Stimulated activated CD8-positive, alpha-beta memory T cell treated with anti-CD3 and anti-CD28 coated beads, Interleukin-7, amount 100 ng/mL, for 48 hours (primary cell): ENCODE measurements at places on chromosomes 16 and 17.

DNA sequence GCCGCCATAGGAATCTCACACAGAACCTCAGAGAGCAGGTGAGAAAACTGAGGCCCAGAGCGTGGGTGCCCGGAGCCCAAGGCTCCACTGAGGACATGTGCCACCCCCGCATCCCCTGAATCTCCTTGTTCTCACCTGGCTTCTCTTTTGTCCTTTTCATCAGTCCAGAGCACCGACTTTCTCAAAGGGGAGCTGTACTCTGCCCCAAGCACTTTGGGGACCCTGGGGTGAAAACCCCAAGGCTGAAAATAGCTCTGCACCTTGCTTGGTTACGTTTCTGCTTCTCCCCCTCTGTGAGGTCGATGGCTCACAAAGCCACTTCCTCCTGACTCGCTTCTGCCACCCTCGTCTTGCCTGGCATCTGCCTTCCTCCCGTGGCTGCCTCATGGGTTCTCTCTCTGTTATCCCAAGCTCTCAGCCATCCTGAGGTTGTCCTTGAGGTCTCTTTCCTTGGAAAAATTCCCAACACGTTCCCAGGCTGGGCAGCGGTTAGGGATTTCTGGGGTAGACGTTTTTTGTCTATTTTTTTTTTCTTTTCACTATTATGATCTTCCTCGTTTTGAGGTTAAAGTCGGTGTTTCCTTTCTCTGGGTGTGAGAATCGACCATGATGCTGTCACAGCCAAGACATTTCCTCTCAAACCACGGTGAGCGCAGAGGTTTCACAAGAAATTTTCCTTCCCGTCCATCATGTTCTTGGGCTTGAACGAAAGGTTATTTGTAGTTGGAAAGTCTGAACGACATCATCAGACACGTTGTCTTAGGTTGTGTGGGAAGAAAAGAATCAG, 37.2 kb downstream of the IRF8 start:
- peak; percentile 59 for DNase-seq

- DNase-seq: no peak
Observed at GRCh38 chr17:17636272-17636885, 44.9 kb upstream of the PEMT start.

DNA sequence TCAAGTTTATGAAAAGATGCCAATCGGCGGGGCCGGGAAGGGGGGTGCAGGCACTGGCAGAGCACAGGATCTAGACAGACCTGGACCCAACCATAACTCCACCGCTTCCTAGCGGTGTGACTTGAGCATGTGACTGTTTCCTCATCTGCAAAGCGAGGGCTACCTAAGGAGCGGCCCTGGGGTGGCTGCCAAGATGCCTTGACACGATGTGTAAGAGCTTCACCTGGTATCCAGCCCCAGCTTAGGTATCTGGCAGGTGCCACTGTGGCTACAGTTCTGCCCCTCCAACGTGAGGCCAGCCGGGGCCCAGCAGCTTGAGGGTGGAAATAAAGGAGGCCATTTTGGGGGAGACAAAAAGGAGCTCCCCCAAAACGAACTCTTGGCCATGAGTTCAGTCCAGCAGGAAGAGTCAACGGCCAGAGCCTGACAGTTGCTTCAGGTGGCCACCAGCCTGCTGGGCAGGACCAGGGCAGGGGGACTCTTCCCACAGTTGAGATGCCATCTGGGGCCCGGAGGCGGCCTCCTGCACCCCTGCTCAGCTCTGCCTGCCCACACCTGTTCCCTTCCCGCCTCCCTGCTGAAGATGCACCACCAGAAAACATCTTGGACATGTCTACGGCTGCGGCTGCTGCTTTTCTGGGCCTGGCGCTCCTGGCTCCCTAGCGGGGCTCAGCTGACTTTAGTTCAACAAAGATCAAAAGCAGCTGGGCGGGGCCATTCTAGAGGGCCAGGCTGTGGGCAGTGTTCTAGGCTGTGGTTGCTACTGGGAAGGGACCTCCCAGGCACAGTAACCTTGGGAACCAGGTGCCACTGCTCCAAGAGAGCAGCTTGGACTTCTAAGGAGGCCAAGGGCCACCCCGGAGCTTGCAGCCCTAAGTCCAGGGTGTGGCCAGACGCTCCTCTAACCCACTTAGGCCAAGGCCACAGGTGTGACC, 3.4 kb upstream of the MTSS2 start:
- no peak for DNase-seq

DNA sequence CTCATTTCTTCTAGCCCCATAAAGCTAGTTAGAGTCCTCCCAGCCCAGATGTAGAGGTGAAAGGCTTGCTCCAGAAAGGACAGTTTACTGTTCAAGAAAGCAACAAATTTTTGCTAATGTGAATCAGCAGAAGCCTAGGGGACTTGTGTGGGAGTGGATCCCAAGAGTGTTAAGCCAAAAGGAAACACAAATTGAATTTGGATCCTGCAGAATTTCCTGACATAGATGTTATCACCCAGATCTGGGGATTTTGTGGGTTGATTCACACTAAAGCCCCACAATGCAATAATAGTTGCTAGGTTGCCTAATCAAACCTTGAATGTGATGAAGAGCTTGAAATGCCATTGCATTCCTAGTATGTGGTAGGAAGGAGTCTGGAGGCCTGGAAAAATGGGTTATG, 135.2 kb upstream of the HS3ST3A1 start:
- DNase-seq: no peak

DNA sequence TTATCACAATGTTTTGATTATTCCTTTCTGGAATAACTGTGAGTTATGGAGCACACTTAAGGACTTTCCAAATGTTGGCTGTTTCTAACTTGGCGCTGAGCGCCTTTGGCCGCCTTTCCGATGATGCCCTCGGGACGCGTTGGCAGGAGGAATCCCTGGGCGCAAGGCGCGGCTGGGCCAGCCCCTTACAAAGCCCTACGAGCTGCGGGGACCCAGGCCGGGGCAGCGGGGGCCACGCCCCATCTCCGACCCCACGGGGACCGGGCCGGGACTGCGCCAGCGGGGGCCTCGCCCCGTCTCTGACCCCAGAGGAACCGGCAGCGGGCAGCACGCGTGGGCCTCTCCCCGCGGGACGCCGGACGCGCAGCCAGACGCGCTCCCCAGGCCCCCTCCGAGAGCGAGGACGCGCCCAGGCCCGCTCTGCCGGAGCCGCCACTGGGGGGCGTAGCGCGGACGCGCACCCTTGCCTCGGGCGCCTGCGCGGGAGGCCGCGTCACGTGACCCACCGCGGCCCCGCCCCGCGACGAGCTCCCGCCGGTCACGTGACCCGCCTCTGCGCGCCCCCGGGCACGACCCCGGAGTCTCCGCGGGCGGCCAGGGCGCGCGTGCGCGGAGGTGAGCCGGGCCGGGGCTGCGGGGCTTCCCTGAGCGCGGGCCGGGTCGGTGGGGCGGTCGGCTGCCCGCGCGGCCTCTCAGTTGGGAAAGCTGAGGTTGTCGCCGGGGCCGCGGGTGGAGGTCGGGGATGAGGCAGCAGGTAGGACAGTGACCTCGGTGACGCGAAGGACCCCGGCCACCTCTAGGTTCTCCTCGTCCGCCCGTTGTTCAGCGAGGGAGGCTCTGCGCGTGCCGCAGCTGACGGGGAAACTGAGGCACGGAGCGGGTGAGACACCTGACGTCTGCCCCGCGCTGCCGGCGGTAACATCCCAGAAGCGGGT, at the start of gene GAA:
Gene GAA (plus strand): TSS at position 571 of the 935 bp plus-strand sequence. CDS start 3,006 bp downstream, outside the sequence.
- DNase-seq: peak; percentile 66

GRCh38 chr16:82201926-82202325, 31.9 kb upstream of the MPHOSPH6 start:
- DNase-seq: no peak

GRCh38 chr16:9908613-9909012, 273.6 kb downstream of the GRIN2A start:
- DNase-seq: no peak

GRCh38 chr16:70481929-70482536, 27.6 kb downstream of the FCSK start:
- DNase-seq: no peak

GRCh38 chr16:23257682-23258081, 44.4 kb upstream of the SCNN1B start:
- DNase-seq: no peak

DNA sequence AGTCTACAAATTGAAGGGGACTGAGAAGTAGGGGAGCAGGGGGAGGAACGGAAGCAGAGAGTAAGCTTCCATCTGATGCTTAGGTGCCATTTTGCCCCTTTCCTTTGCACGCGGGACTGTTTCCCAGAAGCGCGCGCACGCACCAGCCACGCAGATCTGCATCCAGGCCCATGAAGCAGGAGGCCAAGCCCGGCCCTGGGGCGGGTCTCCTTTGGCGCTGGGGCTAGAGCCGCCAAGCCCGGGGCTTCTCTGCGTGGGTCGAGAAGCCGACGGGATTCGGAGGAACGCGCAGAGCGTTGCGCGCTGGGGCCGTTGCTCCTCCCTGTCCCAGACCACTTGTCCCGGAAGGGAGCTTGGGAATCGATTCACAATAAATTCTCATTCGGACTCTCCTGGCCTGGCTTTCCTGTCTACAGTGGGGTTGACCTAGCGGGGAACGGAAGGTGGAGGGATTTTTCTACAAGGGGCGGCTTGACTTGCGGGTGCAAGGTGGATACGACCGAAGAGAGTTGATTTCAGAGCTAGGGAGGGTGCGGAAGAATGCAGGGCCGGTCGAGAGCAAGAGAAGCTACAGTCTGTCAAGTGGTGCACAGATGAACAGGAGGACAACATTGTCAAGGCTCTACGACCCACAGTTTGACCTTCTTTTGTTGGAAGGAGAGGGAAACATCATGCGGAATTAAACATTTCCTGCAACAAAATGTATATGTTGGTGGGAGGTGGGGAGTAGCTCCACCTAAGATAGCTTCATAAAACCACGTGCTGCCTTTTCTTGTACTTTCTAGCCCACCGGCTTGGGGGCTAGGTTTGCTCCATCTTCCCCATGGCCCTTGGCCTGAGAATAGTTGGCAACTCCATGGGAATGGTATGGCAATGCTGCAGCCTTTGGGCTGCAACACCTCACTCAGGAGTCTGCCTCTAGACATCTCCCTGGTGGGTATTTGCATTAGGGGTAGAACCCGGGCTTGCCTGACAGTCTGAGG, 4.5 kb downstream of the HOXB9 start:
- DNase-seq: no peak

DNA sequence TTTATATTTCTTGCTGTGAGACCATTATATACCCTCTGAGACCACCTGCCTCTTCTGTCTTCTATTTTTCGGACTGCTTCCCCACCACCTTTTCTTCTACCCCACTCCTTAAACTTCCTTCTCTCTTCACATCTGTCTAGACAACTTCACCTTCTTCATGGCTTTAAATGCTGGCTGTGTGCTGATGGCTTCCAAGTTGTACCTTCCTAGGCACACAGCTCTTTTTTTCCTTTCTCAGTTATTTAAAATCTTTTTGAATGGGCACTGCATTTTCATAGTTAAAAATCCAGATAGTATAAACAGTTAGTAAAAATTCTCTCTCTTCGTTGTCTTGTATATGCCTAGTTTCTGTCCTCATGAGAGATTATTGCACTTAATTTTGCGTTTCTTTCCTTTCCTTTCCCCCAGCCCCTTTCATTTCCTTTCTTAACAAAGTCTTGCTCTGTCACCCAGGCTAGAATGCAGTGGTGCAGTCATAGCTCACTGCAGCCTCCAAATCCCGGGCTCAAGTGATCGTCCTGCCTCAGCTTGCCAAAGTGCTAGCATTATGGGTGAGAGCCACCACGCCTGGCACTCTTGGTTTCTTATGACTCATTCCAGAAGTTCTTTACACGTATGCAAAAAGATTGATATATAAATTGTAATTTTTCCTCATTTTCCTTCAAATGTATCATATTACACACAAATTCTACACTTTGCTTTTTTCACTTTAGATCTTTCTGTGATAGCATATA, 114.3 kb downstream of the NPIPB5 start:
- no peak for DNase-seq

DNA sequence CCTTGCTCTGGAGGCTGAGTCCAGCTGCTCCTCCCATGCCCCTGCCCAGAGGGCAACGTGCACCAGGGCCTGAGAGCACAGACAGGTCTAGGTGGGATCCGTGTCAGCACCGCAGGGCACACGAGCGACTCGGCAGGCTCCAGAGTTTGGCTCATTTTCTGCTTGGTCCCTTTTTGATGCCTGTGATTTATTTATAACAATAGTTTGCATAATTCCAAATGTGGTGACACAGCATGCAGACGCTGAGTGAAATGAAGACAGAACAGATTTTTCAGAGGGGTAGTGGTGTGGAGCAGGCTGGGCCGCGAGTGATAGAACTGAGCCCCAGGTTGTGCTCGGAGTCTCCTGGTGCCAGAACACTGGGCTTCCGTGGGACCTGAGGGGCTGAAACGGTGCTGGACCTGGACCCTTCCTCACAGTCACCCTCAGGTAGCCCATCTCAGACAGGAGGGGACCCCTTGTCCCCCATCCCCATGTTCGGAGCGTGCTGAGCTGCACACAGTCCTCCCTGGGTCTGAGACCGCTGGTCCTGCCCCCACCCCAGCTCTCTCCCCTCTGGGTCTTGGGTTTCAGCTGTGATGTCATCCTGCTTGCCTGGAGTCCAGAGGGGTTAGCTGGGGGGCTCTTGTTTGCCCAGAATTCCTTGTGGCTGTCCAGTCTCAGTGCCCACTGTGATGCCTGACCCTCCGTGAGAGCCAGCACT, 95.9 kb downstream of the METRNL start:
- no peak for DNase-seq

DNA sequence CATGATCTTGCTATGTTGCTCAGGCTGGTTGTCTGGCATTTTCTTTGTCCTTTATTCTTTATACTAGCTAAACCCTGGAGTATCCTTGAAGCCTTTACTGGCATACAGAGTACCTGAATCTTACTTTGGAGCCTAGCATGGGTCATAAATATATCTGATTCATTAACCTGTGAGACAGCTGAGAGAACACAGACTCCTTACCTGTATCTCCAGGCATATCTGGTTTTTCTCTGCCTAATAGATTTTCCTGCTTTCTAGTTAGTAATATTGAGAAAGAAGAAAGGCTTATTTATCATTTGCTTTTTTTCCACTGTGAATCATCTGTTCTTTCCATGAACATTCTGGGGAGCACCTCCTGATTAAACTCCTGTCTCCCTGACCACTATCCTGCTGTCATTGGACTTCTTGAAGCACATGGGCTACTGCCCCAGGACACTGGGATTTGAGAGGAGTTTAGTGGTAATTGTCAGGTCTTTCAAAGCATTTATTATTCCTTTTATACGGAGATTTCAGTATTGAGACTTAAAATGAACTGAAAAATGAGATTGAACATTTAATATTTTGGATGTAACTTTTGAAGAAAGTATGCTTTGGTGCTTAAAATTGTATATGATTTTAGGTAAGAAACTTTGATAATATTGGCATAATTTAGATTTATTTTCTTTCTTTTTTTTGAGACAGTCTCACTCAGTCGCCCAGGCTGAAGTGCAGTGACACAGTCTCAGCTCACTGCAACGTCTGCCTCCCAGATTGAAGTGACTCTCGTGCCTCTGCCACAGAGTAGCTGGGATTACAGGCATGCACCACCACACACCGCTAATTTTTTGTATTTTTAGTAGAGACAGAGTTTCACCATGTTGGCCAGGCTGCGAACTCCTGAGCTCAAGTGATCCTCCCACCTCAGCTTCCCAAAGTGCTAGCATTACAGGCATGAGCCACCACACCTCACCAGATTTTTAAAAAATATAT, 8.6 kb downstream of the PDP2 start:
- DNase-seq: no peak
